Omental fat pad (tissue), 4 donors: ENCODE measurements at places on chromosomes 5 and 9. TPM values are rescaled to one million over a fixed set of nuclear protein-coding genes. Genes with fewer than 3 reads are reported as not detected.

DNA sequence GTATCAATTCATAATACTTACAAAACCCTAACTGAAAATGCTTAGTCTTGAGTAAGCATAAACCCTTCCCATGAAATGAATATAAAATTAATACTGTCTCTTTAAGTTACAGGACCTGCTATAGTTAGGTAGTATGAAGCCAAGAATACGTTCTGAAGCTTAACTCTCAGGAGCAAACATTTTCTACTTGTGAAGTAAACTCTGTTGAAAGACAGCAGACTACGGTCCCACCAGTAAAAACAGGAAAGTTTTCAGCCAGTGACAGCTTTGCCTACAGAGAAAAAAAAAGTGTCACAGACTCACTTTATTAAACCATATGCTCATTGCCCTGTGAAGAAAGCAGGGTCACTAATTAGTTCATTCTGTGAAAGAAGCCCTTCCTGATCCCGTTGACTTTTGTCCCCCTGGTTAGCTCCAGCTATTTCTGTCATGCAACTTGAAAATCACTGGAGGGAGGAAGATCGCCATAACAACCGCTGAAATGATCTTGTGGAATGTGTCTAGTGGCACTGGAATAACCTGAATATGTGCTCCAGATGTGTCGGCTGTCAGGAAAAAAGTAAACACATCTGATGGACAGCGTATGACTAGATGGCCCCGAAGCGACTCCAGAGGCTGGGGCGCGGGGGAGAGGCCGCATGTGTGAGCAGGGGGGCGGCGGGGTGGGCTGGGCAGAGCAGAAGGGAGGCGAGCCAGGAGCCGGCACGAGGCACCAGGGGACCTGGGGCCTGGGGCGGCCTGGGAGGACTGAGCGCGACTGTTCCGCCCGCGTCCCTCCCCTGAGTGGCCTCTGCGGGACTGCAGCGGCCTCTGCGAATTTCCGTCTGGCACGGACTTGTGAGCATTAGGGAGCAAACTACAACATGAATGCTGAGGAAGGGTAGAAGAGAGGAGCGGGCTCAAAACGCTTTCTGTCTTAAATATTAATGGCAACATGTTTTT lies 41.9 kb downstream of the BNC2 start:
- DNase-seq, result no peak

DNA sequence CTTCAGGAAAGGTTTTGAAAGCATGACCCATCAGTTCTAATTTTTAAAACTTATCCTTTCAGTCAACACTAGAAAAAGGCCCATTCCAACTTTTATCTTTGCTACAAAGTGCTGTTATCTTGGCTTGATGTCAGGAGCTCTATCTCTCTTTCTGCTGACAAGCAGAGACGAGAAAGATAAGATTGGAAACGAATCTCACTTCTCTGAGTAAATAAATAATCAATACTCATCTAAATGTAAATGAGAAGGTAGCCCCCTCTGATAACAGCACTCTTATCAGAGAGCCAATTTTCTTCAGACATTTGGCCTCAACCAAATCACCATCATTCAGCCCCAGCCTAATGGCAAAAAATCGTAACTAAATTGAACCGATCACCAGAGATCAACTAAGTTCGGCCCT lies 191.7 kb downstream of the MAPKAP1 start:
- DNase-seq, result no peak

DNA sequence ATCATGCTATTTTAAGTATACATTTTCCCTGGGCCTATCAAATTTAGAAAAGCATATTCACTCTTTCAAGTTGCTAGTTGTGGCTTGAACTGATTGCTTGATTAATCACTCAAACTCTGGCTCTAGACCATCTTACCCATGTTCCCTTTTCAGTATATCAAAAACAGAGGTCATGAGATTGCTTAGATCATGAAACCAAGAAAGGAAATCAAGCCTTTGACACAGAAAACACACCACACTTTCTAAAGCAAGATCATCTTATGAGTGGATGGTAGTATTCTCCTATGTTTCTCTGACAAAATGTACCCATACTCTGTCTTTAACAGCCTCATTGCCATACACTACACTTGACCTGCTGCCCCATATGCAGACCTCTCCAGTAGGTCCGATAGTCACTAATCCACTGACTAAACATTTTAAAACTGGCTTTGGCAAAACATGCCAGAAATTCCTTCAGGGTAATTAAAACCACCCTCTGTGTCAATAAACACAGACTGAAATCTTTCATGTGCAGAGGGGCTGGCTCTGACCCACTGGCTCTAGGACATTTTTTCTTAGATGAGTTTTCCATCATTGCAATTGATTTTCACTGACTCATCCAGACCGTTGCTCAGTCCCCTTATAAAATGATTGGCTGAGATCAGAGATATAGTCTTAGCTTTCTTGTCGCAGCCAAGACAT lies 18.2 kb downstream of the PPP2R2B start:
- DNase-seq, result no peak

DNA sequence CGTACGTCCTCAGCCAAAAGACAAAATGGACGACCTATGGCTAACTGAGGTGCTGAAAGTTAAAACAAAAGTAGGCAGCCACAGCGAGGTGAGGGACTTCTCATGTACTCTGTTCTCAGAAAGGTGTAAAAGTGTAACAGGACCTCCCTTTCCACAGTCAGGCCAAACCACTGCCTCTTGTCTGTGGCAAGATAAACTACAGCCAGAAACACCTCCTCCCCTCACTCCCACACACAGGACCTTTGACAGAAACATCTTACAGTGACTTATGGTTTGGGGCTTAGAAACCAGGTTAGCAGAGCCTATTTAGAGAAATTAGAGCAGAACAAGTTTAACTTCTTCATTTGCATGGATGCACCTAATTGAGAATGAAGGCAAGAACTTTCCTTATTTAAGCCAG lies 499.1 kb upstream of the GRIN3A start:
- no peak for DNase-seq

GRCh38 chr5:147558826-147559225 lies 49.0 kb upstream of the DPYSL3 start:
- no peak for DNase-seq

Gene SLC6A18
- not detected for total RNA-seq

Gene LEAP2
- 1.3 TPM for total RNA-seq

- DNase-seq, result no peak
These were observed 122.4 kb downstream of the TRIO start for GRCh38 chr5:14265570-14265969.

Gene TAF9
- total RNA-seq, result 46.8 TPM

GRCh38 chr5:181045316-181045715 lies 5.2 kb downstream of the BTNL9 start:
- DNase-seq, result no peak

DNA sequence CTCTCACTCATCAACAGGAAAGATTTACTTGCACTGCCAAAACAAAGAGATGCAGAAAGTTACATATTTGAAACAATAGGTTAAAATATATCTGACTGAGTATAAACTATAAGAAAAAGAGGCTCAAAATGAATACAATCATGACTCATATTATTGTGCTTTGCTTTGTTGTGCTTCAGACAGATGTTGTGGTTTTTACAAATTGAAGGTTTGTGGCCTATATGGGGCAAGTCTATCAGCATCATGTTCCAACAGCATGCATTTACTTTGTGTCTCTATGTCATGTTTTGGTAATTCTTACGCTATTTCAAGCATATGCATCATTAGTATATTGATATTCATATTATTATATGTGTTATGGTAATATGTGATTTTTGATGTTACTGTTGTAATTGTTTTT lies 330.0 kb downstream of the PRR16 start:
- DNase-seq, result no peak

GRCh38 chr9:37419204-37419603 lies 3.3 kb upstream of the GRHPR start:
- DNase-seq, result no peak
